ENCODE measurements at places on chromosomes 11 and 22. TPM values are rescaled to one million over a fixed set of nuclear protein-coding genes. Genes with fewer than 3 reads are reported as not detected.

DNA sequence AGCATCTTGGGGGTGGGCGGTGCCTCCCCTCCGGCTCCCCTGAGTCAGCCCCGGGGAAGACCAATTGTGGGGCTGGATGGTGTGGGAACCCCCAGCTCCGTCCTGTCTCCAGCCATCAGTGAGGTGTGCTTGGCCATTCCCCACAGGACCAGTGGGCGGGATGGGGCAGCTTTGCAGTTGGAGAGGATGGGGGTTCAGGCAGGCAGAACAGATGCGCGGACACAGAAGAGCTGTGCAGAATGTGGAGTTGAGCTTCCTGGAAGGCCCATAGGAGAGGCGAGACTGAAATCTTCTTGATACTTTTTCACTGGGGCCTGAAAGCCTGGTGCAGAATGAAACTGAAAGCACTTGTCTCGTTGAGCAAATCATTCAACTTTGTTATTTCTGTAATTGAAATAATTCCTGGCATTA, 23.8 kb downstream of the PARVB start:
- peak; percentile 18 for DNase-seq

The APOBEC3B gene
- 51.6 TPM for total RNA-seq

DNA sequence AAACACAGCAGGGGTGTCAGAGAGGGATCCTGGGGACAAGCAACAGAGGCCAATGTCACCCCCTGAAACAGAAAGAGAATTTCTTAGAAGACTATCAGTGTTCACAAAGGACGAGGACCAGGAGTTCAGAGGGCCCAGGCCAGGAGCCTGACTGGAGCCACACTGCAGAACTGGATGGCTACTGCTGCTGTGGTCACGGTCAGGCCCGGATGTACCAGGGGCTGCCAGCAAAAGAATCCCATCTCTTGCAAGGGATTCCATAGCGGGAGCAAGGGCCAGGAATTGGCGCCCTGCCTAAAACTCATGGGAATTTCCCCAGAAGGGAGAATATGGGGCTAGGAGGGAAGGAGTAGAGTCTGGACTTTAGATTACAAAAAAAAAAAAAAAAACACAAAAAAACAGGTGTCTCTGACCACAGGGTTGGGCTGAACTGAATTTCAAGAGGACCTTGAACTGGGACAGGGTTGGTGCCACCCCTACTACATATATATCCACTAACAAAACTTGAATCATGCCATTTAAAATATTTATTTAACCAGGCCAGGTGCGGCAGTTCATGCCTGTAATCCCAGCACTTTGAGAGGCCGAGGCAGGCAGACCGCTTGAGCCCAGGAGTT, 15.7 kb upstream of the KCTD14 start:
- no peak for DNase-seq

- no peak for DNase-seq
Measured at GRCh38 chr11:130103296-130103814, 33.7 kb downstream of the APLP2 start.

DNA sequence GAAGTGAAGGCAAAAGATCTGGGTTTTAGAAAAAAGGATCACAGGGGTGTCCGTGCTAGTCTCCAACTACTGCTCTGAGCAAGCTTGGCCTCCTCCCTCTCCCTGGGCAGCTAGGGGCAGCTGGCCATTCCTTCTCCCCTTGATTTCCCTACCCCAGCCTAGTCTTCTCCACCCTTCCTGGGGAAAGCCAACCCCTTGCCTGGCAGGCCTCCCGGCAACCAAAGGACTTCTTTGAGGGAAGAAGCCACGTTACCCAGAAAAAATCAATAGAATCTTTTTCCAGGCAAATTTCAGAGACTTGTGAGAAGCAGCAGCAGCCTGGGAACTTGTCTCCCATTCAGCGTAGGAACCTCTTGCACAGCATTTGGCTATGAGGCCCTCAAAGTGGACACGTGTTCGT, 91.5 kb downstream of the MIAT start:
- DNase-seq = no peak

The FGF4 gene
- total RNA-seq = not detected

- no peak for DNase-seq
Measured at GRCh38 chr11:40506226-40506625, 953.2 kb downstream of the LRRC4C start.

GRCh38 chr22:43090130-43090789, 1.1 kb upstream of the TTLL1 start:
- peak; percentile 63 for DNase-seq

The DGAT2 gene
- total RNA-seq = 1.5 TPM

DNA sequence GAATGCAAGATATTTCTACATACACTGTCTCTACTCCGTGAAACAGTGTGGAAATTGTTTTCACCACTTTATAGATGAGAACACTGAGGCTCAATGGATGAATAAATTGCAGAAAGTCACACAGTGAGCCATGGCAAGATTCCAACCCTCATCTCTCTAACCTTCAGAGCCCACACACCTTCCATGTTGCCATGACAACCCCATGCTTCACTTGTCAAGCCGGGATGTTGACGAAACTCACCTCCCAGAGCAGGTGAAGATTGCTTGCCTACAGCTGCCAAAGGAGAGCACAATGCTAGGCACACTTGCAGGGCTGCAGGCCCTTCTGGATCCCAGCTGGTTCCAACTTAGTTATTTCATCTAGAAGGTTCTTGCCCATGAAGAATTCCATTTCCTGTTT, 71.4 kb upstream of the SEZ6L start:
- DNase-seq = no peak

DNA sequence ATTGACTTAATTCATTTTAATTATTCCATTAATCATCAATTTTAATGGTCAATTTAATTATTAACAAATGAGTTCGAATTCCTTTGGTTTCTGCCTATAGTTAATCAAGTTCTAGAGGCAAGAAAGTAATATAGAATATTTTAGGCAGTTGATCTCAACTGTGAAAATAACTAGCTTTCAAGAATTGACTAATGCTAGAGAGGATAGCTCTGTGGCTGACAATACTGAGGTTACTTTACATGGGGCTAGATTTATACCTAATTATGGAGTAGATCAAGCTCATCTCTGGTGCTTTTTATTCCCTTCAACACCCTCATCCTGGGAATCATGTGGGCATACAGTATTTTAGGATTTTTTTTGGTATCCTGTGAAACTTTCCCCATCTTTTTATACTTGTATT, 259.4 kb downstream of the GRM5 start:
- DNase-seq = no peak

The BCO2 gene
- total RNA-seq = 1.0 TPM

DNA sequence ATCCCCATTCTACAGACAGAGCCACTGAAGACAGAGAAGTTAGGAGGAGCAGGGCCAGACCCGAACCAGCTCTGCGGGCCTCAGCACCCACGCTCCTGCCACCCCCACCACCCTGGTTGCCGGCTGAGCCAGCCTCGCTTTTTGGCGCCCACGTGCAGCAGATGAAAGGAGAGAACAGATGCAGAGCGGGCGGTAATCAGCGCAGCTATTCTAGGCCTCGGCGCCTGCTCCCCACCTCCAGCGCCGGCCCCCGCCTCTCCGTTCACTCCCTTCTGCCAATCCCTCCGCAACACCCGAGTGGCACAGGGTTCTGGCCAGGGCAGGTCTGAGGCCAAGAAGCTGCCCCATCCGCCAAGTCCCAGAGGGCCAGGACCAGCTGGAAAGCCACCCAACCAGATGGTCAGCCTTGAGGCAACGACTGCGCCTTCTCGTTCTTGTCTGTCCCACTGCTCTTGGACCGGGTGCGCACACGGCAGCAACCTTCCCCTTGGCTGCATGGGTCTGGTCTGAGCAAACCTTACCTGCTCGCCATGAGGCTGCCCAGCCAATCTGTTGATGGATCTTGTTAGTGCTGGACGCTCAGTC, 16.8 kb downstream of the DNAL4 start:
- DNase-seq = no peak

The KRTAP5-4 gene
- not detected for total RNA-seq

The FAM83F gene
- not detected for total RNA-seq

DNA sequence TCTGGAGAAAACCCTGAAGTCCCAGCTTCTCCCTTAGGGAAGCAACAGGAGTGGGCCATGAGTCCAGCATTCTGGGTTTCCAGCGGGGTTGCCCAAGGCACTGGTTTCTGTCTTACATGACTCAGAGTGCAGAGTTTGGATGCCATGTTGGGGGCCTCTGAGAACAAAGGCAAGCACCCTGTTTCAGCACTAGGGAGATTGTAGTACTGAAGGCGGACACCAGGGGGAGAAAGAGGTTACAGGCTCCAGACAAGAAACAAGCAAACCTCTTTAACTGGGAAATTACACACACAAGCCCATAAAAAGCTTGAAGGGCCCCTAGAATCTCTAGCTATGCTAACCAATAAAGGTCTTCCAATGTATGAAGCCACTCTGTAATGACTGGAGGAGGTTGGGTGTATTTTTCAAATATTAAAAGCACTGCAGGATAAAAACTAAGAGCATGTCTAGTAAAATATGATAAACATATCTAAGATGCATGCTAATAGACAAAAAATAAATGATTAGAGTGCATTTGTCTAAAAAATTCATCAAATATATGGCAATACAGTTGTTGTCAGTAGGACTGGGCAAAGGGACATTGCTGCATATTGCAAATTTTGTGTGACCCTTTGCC, 7.1 kb downstream of the MS4A6E start:
- DNase-seq = peak; percentile 62

GRCh38 chr11:20157728-20158127, 2.5 kb downstream of the DBX1 start:
- no peak for DNase-seq

DNA sequence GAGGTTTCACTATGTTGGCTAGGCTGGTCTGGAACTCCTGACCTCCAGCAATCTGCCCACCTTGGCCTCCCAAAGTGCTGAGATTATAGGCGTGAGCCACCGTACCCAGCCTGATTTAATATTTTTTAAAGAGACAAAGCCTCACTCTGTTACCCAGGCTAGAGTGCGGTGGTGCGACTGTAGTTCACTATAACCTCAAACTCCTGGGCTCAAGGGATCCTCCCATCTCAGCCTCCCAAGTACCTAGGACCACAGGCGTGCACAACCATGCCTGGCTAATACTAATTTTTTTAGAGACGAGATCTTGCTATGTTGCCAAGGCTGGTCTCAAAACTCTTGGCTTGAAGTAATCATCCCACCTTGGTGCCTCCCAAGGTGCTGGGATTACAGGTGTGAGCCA, 13.5 kb downstream of the GTPBP1 start:
- DNase-seq = no peak

The GVQW3 gene
- total RNA-seq = 2.8 TPM

DNA sequence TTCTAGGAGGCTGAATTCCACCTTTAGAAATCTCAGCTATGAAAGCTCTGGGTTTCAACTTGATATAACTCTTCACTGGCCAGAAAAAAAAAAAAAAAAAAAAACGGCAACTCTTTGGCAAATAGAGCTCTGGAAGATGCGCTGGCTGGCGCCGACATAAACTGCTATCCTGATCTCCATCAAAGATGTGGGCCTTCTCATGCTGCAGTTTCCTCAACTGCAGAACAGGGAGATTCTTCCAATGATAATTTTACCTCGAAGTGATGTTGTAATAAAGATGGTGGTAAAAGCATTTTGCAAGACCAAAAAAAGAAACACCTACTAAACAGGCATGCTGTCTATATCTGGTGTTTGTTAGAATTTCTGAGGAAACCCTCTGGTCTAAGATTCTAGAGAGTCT, 20.3 kb downstream of the FLI1 start:
- DNase-seq = no peak

The C22orf42 gene
- total RNA-seq = not detected

- DNase-seq = no peak
Measured at GRCh38 chr22:49198705-49199084, 629.0 kb downstream of the BRD1 start.

DNA sequence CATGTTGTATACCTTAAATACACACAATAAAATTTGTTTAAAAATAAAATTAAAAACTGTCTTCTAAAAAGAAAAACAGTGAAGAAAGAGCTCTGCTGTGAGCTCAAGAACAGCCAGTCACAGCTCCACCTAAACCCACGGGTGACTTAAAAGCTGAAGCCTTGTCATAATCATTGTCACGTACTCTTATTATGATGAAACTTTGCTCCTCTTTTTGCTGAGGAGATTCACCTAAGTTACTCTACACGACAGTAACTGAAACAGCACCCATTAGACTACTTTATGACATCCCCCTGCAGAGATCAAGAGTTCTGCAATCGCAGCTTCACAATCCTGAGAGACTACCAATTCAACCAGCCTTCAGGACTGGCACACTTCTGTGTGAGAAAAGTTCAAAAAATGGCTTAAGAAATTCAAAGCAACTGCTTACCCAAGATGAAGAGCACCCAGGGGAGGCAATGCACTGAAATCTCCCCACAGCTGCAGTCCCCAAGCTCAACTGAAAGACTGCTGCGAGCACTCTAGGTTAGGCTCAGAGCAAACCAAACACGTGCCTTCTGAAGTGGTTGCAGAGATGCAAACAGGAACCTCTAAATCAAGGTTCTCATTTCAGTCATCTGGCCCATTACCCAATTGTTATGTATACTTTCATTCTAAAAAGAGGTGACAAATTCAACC, at the start of gene JAML:
JAML (minus strand) TSS at position 501 of the 678 bp plus-strand sequence. CDS start 10,145 bp downstream, outside the sequence.
- peak; percentile 76 for DNase-seq

DNA sequence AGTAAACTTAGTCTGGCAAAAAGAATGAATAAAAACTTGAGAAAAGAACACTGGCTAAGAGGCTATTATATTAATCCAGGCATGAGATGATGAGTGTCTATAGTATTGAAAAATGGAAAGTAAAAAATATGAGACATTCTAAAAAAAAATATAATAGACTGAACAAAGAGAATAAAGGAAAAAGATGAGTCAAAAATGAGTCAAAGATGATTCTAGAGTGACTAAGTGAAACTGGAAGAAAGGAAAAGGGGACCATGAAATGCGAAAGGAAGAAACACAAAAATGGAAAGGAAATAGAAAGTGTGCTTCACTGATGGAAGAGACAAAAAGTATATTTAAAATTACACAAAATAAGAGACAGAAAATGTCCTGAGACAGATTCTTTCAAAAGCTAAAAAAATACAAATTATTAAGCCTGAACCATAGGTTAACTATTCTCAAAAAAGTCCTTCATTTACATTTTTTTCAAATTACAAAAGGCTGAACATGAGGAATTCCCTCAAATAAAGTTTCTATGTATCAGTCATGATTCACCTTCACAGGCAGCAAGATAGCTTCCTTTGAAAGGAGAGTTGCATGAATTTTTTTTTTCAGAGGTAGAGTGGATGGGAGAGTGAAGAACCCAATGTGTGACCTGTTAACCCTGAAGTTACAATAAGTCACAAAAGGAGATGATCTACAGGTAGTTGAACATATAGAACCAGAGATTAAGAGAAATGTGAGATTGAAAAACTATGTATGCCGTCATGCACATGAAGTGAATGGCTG, 75.2 kb downstream of the EIF3M start:
- no peak for DNase-seq

- DNase-seq = no peak
Measured at GRCh38 chr22:48783821-48784266, 1043.8 kb downstream of the BRD1 start.

- no peak for DNase-seq
Measured at GRCh38 chr11:107696140-107696539, 15.7 kb downstream of the SLN start.

The DBX1 gene
- total RNA-seq = not detected

DNA sequence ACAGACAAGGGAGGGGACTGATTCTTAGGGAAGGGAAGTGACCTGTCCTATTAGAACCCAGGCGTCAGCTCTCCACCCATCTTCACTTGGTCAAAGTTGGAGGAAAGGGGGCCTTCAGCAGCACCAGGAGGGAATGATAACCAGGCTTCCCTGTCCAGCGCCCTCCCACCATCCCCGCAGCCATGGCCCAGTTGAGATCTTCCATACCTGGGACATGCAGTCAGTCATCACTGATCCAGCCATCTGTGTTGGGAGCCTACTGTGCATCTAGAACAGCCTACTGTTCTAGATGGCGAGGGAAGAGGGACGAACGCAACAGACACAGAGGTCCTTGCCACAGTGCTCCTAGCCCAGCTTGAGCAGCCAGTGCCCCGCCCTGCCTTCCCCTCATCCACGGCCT, 40.6 kb downstream of the PDGFB start:
- DNase-seq = no peak

The HDHD5 gene
- total RNA-seq = 27.1 TPM
